ENCODE measurements at places on chromosomes 1 and 21. TPM values are rescaled to one million over a fixed set of nuclear protein-coding genes. Genes with fewer than 3 reads are reported as not detected.

Gene AGMAT
- 0.86 TPM for total RNA-seq

Gene FCMR
- total RNA-seq: not detected

DNA sequence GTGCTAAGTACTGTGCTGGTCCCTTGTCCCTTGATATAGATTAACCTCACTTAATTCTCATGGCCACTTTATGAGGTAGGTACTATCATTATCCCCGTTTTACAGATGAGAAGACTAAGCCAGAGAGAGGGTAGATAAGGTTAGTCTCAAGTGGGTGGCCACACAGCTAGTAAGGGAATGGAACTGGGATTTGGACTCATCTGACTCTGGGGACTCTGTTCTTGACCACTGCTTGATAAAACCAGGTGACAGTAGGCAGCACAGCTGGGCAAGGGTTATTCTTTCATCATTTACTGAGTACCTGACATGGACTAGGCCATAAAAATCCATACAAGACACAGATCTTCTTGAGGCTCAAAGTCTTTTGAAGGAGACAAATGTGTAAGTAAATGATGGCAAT is 37.2 kb upstream of the PPP2R5A start:
- DNase-seq: no peak

Gene LAMC2
- total RNA-seq: 0.46 TPM

- DNase-seq: peak; percentile 53
Measured at GRCh38 chr1:116763787-116764465, 9.7 kb downstream of the CD2 start.

Gene SMIM1
- total RNA-seq: 9.1 TPM

DNA sequence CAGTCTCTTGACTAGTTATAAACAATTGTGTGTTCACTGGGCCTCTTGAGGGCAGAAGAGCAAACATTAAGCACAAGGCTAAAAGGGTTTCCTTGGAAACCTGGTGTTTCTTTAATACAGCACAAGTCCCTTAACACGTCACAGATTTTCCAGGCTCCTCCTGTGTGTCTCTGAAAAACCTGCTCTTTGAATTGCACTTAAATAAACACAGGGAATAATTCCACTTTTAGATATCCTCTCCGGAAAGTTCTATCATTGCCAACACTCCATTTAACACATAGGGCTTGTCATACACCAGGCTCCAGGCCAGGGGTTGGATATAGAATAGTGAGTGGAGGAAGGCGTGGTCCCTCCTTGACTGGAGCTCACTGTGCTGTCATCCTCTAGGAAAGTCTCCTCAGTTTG is 442.6 kb downstream of the DSCAM start:
- DNase-seq: no peak

GRCh38 chr1:206636671-206637070 is 1.3 kb downstream of the DYRK3 start:
- peak; percentile 9 for DNase-seq

Gene TIAM1
- total RNA-seq: 27.2 TPM

DNA sequence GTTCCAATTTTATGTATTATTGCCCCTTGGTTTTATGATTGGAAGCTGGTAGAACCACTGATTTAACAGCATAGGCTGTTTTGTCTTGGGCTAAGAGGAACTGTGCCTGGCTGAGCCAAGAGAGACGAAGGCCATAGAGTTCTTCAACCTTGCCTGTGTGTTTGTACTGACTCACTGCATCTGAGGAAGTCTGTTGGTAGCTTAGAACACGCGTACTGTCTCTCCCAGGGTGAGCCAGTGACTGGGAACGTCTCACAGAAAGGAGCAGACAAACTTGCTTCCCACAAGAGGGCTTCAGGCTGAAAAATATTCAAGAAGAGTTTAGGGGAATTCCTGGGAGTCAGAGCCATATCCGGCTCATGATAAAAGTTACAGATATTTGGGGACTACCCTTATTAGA is 14.9 kb downstream of the TMEM51 start:
- DNase-seq: no peak

- no peak for DNase-seq
Measured at GRCh38 chr21:21955204-21955603, 957.0 kb downstream of the NCAM2 start.

- peak; percentile 88 for DNase-seq
Measured at GRCh38 chr1:56644919-56645676, at the start of gene PRKAA2. Gene PRKAA2, plus strand, starts transcription at chr1:56645314. Its CDS starts 74 bp downstream, at chr1:56645388.

- DNase-seq: peak; percentile 91
Measured at GRCh38 chr1:177170756-177171535, at the start of gene BRINP2. Gene BRINP2, plus strand, starts transcription at chr1:177170958. Its CDS starts 58,919 bp downstream, at chr1:177229877.

DNA sequence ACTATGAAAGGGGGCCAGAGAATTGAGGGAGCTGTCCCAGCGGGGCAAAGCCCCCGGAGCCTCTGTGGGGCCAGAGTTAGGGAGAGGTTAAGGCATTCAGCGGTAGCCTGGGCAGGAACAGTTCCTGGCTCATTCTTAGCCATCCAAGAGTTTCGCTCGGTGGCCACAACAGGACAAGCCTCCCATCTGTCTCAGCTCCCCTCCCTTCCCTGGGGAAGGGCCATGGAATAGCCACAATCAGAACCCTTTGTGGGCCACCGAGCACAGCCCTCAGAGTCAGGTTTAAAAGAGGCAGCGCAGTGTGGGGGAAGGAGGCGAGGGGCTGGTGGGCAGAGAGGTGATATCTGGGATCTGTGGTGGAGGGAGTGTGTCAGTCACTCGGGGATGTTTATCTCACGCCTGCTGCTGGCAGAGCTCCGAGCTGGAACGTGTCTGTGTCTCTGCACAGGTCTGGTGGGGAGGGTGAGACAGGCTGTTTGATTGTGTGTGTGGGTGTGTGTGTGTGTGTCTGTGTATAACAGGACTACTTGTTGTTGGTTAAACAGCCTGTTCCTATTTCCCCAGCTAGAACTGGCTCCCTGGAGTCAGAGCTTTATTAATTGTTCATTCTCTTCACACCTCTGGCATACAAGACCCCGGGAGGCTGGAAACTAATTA is 49.6 kb upstream of the GOLT1A start:
- DNase-seq: no peak

DNA sequence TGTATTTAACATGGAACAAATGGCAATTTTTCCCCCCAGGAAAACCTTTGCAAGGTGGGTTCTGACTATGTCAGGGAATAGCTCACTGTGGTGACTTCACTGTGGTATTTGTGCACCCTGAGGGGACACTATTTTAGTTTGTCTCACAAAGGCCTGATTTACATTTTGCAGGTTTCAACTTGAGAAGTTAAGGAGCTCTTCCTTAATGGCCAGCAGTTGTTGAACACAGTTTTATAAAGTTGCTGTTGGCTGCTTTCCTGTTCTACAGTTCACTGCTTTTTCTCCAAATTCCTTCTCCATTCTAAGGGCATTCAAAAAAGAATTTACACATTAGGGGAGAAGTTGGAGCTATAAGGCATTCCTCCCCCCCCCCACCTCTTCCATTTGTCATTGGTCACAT is 4.6 kb downstream of the LAMC1 start:
- no peak for DNase-seq

- peak; percentile 71 for DNase-seq
Measured at GRCh38 chr1:225480825-225481434, 53.1 kb upstream of the LBR start.

Gene TEX38
- total RNA-seq: not detected

Gene LMOD1
- 0.37 TPM for total RNA-seq
